Activated naive CD4-positive, alpha-beta T cell treated with anti-CD3 and anti-CD28 coated beads for 36 hours (primary cell): ENCODE measurements at places on chromosomes 1 and 21. TPM values are rescaled to one million over a fixed set of nuclear protein-coding genes. Genes with fewer than 3 reads are reported as not detected.

- no peak for DNase-seq
Observed at GRCh38 chr1:224989615-224990014, 60.1 kb downstream of the DNAH14 start.

DNA sequence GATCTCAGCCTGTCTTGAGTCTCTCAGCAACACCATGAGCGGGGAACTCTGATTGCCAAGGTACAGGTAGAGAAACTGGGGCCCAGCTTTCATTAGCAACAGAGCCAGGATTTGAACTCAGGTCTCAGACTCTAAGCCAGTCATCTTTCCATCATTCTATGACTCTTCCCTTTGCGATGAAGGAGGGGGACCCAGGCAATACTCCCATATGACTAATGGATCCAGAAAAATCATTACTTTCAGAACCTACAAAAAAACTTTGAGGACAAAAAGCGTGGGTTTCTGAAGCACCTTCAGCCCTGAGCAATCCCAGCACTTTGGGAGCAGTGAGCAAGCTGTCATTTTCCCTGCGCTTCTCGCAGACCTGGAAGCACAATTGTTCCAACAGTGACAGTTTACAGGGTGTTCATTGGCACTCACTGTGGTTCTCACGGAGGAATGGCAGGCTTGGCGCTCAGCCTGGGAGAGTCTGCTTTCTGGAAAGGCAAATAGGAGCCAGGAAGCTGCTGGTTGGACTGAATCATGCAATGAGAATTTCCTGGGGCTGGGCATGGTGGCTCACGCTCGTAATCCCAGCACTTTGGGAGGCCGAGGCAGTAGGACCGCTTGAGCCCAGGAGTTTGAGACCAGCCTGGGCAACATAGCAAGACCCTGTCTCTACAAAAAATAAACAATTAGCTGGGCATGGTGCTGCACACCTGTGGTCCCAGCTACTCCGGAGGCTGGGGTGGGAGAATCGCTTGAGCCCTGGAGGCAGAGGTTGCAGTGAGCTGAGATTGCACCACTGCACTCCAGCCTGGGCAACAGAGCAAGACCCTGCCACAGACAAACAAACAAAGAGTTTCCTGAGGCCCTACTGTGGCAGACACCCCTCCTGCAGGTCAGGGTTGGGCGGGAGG lies 40.1 kb downstream of the SLC2A7 start:
- DNase-seq = no peak

- DNase-seq = peak; percentile 68
Observed at GRCh38 chr1:209674957-209675564, at the start of gene G0S2. TSS of gene G0S2 (plus strand) at chr1:209675412. CDS start at chr1:209675685, 273 bp downstream.

DNA sequence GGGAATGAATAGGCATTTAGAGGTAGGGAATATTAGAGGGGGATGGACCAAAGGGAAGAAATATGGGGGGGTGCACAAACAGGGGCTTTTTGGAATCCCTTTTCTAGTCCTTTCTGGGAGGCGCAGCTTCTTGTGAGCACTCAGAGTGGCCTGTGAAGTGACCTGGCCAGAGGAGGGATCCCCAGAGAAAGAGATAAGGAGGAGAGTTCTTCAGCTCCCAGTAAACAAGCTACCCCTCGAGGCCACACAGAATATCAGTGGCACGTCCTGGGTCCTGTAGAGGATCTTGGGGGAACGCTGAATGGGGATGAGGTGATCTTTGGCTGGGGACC lies 19.4 kb downstream of the VANGL2 start:
- DNase-seq = no peak

DNA sequence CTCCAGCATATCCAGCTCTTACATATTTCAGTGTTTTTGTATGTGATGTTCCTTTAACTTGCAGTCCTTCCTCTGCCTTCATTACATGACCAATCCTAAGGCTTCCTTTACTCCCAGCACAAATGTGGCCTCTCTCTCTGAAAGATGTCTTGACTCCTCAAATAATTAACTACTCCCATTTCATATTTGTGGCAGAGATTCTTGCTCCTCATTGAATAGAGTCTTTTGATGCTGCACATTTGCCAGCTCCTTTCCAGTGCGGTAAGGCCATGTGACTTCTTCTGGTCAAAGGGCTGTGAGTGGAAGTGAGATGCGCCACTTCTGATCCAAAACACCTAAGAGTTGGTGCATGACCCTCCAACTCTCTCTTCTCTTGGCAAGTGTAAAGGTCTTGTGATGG lies 19.1 kb upstream of the LAMC1 start:
- no peak for DNase-seq

DNA sequence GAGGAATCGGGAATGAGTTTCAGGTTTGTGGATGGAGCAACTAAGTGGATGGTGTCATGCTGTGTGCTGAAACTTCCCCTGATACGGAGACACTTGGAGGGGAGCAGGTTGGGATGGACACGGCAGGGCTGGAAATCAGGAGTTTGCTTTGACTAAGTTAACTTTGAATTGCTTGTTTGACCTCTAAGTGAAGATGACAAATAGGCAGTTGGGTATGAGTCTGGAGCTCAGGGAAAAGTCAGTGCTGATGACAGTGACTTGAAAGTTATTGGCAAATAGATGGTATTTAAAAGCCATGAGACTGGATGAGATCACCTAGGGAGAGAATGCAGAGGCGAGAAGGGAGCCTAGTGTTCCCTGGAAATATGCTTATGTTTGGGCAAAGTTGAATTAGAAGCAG lies 12.8 kb upstream of the ZSCAN20 start:
- DNase-seq = no peak

- no peak for DNase-seq
Observed at GRCh38 chr1:13619909-13620308, 36.3 kb downstream of the PDPN start.

DNA sequence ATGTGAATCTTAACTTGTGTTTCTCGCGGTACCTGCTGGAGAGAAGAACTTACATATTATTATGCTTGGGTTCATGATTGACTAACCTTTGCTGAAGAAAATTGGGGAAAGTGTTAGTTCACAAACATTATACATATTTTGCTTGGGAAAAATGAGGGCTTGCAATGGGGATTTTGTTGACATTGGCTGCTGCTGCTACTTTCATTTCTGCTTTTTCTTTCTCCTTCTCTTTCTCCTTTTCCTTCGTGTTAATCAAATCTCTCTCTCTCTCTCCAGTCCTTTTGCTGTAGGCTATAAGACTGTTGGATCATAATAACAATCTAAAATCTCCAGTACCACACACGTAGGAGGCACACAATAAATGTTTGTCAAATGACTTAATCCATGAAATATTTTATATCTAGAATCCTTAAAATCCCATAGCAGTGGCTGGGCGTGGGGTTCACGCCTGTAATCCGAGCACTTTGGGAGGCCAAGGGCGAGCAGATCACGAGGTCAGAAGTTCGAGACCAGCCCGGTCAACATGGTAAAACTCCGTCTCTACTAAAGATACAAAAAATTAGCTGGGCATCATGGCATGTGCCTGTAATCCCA lies 23.0 kb downstream of the IRF2BP2 start:
- DNase-seq = no peak

GRCh38 chr1:30683699-30684098 lies 39.7 kb downstream of the MATN1 start:
- no peak for DNase-seq

DNA sequence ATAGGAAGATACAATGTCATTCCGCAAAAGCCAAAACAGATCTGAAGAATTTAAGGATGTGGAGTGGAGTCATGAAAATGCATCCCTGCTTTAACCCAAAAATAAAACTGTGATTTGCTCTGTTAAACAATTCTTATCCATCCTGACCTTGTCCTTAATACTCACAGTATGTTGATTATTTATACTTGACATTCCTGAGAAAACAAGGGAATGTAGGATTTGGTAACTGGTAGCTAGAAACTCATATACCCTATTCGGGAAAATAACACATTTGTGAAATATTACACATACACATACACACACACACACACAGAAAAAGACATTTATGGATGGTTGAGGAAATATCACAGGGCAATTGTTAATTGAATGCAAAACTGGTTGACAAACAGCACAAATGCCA lies 80.2 kb downstream of the FMN2 start:
- no peak for DNase-seq

GRCh38 chr1:19437891-19438294 lies 47.4 kb downstream of the CAPZB start:
- no peak for DNase-seq

DNA sequence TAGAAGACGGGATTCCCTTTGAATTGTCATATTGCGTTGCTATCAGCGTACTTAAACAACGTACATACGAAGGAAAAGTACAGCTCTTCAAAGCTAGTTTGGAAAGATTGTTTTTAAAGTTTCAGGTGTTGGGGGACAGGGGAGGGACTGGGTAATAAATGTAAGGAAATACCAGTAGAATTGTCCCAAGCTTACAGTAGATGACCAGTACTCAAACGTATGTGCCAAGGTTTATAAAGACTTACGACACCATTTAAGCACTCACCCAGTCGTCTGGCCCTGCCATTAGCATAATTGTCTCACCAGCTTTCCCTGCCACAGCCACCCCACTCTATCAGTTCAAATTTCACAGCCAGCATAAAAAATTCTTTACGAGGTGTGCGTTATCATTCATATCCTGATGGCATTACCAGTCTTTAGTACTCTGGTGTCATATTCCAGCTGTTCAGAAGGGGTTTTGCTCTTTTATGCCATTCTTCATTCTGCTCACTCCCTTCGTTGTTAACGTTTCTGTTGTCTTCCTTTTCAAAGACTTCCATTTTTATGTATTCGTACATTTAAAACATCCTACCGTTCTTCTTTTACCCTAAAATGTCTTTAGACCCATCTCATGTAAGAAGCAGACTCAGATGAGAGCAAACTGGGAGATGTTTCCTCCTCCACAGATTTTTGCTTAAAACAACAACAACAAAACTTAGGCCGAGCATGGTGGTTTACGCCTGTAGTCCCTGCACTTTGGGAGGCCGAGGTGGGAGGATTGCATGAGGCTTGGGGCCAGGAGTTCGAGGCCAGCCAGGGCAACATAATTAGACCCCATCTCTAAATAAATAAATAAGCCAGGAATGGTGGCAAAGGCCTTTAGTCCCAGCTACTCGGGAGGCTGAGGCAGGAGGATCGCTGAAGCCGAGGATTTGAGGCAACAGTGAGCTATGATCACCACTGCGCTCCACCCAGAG lies 1.0 kb upstream of the HP1BP3 start:
- no peak for DNase-seq

- DNase-seq = no peak
Observed at GRCh38 chr1:8061673-8062386, 35.7 kb upstream of the ERRFI1 start.

Gene PIAS3
- total RNA-seq = 19.1 TPM

Gene KCND3
- total RNA-seq = not detected

Gene SNX7
- total RNA-seq = not detected

Gene CRNN
- total RNA-seq = not detected

Gene SLAMF1
- total RNA-seq = 101 TPM

Gene AADACL3
- not detected for total RNA-seq

Gene FMO3
- total RNA-seq = not detected

Gene LYPD8
- total RNA-seq = not detected
